ENCODE measurements at places on chromosomes 2 and 18.

DNA sequence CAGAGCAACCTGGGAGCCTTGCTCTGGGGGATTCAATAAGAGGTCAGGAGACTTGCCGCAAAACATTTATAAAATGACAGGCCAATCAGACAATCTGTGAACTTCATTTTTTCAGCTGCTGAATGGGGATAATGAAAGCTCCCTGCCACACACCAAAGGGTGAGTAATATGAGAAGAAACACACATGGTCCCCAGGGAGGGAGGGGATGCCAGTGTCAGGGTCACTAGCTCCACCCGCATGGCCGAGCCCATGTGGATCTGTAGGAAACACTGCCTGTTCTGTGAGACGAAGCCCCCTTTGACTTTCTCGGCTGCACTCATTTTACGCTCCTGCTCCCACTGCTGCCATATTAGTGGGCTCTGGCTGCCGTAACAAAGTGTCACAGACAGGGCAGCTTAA lies 521.0 kb upstream of the RAB6C start:
- no peak for DNase-seq

DNA sequence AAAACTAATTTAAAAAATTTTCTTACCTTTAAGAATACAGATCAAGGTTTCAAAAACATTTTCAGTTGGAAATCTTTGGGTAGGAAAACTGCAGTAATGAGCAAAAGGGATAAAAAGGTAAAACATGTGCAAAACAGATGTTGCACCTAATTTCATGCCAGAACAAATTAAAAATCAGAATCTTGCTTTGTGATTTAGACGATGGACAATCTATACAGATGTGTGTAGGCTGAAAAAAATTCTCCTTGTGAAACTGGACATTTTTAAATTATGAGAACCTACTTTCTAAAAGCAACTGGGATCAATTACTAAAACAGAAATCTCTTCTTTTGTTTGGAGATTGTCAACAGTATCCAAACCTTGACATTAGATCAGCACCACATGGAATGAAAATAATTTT lies 183.2 kb upstream of the ITGA4 start:
- DNase-seq, result no peak

- no peak for DNase-seq
Observed at GRCh38 chr2:224658780-224659405, 57.3 kb downstream of the CCDC195 start.

GRCh38 chr2:234919711-234920110 lies 32.1 kb upstream of the SH3BP4 start:
- DNase-seq, result no peak

- no peak for DNase-seq
Observed at GRCh38 chr2:72289283-72289682, 141.6 kb upstream of the CYP26B1 start.

DNA sequence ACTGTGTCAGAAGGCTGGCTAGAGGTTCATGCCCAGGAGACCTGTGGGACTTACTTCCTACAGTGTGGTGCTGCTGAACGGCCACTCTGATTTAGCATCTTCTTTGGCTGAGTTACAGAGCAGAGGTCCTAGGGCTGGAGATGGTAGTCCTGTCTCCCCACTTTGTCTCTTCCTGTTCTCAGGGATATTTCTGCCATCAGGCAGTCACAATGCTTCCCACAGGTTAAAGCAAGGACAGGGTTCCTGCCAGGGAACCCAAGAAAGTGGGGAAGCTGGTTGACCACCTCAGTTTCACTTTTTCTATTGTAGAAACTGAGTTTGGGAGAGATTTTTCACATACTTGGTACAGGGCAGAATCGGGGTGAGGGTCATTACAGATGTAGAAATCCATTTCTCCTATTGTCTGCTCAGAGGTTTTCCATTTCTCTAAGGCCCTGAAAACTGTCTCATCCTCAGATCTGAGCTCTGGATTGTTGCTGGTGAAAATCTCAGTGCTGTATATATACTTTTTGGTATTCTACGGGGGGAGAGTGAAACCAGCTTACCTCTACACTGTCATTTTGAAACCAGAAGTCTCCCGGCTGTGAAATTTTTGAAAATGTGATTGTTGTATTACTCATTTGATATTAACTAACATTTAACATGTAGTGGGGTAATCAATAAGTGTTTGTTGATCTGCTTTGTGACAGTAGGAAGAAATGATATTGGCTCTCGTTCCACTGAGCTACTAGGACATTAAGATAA lies 37.0 kb upstream of the MEP1B start:
- no peak for DNase-seq

DNA sequence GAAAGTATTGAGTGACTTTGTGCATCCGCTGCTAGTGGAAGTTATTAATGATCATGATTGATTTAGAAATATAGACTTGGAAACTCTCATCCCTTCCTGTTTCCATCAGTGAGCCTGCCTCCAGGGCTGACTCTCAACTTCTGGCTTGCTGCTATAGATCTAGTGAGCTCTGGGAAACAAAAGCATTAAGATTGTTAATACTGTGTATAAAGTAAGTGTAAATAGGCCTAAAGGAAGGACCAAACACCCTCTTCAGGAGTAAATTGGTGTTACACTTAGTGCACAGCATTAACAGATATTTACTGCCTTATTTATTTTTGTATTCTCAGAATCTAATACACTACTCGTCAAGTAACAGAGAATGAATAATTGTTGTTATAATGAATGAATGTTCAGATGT lies 285.6 kb downstream of the THSD7B start:
- no peak for DNase-seq
